ENCODE measurements at places on chromosomes 7 and 10.

- no peak for DNase-seq
Observed at GRCh38 chr7:12648704-12649261, 38.6 kb upstream of the ARL4A start.

GRCh38 chr10:118467200-118467599, 125.1 kb upstream of the FAM204A start:
- DNase-seq, result no peak

GRCh38 chr7:44632196-44632595, 25.8 kb downstream of the OGDH start:
- DNase-seq, result no peak

GRCh38 chr7:84981055-84981976, 205.5 kb downstream of the SEMA3D start:
- DNase-seq, result no peak

- DNase-seq, result no peak
Observed at GRCh38 chr7:135481598-135481979, 28.3 kb downstream of the CNOT4 start.

DNA sequence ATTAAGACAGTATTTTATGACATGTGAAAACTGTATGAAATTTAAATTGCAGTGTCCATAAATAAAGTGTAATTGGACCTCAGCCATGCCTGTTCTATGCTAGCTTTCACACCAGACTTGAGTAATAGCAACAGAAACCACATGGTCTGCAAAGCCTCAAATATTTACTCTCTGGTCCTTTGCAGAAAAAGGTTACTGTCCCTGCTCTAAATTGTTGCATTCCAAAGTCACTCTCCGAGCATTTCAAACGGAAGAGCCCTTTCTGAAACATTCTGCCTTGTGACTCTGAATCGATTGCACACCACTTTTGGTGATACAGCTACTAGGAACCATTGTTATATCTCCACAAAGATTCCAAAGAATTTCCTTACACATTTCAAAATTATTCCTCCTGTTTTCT, 81.0 kb upstream of the STK17A start:
- no peak for DNase-seq

- no peak for DNase-seq
Observed at GRCh38 chr10:27355918-27356573, 115.4 kb upstream of the ACBD5 start.

DNA sequence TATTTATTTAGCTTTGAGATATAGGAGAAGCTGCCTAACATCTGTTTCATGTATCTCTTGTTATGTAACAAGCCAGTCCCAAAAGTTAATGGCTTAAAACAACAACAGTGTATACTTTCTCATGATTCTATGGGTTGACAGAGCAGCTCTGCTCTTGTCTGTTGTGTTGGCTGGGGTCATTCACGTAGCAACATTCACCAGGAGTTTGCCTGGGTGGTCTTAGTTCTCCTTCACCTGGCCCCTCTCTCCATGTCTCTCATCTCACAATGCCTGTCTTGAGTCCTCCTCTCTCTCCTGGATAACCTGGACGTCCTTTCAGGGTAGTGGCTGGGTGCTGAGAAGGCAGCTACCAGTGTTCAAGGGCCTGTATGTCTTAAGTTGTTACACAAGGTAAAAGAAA, 27.5 kb downstream of the INPP5F start:
- DNase-seq, result no peak

- DNase-seq, result no peak
Observed at GRCh38 chr10:1266033-1266802, 210.0 kb downstream of the WDR37 start.

DNA sequence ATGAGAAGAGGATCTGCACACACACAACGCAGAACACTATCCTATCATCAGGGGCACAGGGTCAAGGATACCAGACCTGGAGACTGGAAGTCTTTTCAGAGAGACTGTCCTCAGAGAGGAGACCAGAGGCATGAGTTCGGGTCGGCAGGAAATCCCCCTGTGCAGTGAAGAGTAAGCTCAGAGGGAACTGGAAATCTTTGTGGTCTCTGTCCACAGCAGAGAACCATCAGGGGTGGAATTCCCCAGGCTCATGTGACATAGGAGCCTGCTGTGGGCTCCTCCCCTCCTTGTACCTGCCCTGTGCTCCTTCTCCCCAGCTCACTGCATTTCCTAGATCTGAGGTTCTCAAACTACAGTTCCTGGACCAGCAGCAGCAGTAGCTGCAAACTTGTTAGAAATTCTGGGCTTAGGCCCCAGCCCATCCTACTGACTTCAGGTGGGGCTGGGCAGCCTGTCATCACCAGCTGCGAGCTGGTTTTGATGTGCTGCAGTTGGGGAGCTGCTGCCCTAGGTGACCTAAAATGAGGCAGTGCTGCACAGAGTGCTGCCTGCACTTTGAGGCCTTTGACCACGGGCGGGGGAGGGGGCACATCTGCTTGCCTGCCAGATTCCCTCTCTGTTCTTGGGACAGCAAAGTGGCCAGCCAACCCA, 2.4 kb downstream of the ZMIZ2 start:
- DNase-seq, result no peak

DNA sequence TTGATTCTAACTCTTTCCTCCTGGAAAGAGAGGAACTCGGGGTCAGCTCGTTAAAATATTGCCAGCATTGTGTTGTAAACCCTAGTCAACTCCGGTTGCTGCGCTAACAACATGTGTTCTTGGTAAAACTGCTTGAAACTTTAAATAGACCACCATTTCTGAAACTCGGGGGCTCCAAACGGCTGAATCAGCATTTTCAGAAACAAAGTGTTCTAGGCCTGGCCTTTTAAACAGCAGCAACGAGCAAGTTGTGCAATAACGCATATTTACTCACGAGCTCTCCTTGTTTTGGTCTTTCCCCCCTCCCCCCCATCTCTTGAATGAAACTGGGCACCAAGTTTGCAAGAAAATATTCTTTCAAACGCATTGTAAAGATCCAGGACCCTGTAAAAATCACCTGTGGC, 9.2 kb upstream of the GRB10 start:
- no peak for DNase-seq

DNA sequence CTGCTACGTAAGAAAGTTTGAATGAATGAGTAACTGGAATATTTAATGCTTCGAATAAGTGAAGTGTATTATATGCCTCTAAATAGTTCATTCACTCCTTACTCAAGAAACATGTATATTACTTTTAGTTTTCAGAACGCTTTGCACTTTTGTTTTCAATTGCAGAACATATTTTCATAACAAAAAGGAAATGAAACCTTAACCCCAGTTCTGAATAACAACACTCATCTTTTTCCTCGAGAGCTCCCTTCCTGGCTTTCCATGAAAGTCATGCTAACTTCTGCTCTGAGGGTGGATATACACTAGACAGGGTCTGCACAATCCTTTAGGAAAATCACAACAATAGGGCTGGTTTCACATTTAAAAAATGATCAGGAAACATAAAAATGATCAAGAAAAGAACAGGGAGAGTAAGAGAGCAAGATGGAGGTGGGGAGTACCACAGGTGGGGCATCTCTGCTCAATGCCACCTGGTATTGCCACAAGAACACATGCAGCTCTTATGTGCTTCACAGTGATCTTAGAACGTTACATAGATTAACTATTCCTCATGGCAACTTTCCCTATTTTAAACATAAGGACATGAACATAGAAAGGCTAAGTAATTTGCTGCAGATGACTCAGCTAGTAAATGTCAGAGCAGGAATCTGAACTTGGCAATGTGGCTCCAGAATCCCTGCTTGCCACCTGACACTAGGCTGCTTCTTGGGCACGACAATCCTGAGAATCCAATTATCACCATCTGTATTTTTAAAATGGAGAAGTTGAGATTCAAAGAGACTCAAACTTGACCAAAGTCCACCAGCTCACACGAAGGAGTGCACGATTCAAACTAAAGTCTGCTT, 219.5 kb upstream of the AOAH start:
- DNase-seq, result no peak

DNA sequence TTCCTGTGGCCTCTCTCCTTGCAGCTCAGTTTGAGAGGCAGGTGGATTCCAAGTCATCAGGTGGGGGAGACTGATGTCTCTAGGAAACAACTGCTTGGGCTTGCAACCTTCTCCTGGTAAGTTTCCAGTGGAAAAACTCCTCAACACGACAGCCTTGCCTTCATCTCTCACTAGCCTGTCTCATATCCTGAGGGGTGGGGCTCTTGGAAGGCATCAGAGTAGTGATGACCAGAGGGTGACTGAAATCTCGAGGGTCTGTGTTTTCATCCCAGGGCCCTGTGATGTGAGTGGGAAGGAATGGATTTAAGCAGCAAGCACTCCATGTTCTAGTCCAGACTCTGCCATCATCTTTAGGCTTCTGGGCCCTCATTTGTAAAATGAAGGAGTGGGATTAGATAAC, 107.0 kb downstream of the NRP1 start:
- DNase-seq, result no peak

DNA sequence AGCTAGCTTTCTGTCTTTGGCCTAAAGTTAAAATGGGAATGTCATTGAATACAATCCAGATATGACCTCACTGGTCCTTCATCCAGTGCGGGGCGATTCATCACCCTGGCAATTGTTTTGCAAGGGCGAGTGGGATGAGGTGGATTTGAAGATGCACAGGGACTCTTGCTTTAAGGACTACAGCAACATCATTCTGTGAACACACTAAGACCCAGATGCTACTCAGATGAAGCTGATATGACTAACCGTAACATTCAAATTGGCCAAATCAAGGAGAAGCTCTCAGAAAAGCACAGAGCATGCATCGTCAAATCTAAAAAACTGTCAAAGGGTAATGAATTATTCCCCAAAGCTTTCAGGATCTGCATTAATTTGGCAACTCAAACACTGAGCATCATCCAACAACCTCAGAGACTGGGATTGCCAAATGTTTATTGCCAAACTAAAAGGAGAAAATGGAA, 12.8 kb downstream of the CPA1 start:
- DNase-seq, result no peak

- no peak for DNase-seq
Observed at GRCh38 chr10:77977016-77977415, 50.5 kb upstream of the DLG5 start.

DNA sequence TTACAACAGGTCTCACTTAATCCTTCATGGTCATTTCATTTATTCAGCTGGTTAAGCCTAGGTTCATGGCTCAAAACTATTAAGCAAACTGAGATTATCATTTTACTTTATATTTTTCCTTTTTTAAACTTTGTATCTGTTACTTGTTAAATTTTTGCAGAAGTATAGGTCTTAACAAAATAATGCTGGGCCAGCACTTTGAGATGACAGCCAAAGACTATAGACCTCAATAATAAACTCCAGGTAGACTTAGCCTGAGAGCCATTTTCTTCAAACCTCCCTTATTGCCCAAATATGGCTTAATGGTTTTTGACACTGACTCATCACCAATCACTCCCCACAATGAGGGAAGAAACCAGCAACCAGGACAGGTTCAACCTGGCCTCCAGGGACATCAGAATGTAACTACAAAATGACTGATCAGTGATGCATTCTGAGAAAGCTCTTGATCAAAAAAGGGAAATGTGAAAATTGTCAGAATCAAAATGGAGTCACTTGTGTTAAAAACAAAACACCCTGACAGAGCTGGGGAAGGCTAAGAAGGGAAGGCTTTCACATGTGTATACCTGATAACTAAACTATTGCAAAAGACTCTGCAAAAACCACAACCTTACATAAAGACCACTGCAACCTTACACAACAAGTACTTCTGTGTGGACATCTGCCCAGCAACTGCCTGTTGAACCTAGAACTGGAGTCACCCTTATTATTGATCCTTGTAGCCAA, 2.1 kb upstream of the CCDC126 start:
- DNase-seq, result no peak

DNA sequence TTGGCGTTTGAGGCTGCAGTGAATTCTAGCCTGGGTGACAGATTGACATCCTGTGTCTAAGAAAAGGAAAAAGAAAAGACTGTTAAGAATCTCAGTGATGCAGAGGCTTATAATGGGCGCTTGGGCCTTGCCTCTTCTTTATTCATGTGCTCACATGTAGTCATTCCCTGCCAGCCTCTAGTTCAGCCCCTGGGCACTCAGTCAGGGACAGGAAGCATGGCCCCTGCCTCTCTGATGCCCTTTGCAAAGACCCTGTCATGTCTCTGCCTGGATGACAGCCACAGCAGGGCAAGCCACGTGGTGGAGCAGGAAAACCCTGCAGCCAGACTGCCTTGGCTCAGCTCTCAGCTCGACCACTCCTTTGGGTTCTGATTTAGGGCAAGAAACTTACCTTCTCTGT, 368.9 kb downstream of the RPS24 start:
- DNase-seq, result no peak

DNA sequence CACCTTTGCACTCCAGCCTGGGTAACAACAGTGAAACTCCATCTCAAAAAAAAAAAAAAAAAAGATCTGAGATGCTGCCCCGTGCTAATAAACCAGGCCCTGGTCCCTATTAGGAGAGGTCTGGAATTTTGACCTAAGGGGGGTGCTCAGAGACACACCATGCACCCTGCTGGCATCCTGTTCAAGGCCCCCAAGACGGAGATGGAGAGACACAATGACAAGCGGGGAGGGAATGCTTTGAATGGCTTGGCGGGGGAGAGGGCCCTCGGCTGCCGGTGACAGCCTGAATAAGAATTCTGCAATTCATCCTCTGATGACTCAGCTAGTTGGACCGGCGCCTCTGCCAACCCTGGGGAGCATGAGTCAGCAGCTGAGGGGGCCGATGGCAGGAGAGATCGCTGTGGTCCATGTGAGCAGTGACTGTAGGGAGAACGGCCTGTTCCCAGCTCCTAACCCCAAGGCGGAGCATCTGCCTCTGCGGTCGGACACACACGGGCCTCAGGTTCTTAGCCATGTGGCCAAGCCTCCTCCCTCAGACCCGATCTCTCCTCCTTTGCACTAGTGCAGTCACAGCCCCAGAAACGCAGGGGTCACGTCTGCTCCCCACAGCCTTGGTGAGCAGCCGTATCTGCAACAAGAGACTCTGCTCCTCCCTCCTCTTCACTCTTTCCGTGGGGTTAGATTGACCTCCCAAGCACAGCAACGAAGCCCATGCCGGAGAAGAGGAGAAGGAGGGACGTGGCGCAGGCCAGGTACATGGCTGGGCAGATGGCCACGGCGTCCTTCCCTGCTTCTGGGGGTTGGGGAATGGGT, 14.9 kb downstream of the TRIM56 start:
- DNase-seq, result no peak

GRCh38 chr10:63751836-63752235, 230.6 kb downstream of the REEP3 start:
- DNase-seq, result no peak

- DNase-seq, result no peak
Observed at GRCh38 chr10:69893271-69893900, 91.7 kb downstream of the COL13A1 start.

DNA sequence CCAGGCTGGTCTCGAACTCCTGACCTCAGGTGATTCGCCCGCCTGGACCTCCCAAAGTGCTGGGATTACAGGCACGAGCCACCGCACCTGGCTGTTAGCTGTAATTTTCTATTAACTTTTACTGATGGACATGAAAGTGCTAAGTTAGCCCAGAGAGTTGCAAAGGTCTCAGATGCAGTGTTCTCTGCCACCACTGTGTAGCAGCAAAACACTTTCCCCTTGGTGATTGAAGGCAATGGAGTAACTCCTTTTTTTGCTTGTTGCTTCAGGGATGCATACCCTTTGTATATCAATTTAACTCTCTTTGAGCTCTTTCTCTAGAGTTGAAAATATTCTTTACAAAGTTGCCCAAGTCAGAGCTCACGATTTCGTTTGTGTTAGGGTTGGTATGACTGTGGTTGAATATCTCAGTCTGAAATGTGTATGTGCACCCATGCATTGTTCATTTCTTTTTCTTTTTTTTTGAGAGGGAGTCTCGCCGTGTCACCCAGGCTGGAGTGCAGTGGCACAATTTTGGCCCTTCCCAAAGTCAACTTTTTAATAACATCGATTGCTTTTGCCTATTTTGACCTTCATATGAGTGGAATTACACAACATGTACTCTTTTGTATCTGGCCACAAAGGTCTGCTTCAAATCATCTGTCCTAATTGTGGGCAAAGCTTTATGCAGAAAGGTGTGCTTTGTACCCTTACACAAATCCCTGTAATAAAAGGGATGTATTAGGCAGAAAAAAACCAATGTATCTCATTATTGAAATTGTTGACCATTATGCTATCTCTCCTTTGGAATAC, 52.6 kb downstream of the GTF2I start:
- DNase-seq, result no peak
